Fibroblast of skin of abdomen (primary cell): ENCODE measurements at places on chromosomes 11 and 22.

DNA sequence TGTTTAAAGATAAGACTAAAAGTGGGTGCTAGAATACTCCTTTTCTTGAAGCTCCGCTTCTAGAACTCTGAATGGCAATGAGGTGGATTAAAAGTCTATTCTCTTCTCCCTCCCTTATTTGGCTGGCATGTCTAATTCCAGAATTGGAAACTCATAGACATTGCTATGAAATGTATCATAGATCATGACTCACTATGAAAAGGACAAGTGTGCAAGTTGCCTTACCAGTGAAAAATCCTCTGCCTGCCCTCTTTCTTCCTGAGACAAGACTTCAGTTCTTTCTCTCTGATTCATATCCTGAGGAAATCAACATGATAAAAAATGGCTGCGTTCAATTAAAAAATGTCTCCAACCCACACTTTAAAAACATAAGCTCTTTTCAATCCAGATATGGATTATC lies 73.2 kb upstream of the BLID start:
- DNase-seq, result peak; percentile 98

GRCh38 chr22:22103078-22103875 lies 120.7 kb upstream of the TOP3B start:
- DNase-seq, result no peak

DNA sequence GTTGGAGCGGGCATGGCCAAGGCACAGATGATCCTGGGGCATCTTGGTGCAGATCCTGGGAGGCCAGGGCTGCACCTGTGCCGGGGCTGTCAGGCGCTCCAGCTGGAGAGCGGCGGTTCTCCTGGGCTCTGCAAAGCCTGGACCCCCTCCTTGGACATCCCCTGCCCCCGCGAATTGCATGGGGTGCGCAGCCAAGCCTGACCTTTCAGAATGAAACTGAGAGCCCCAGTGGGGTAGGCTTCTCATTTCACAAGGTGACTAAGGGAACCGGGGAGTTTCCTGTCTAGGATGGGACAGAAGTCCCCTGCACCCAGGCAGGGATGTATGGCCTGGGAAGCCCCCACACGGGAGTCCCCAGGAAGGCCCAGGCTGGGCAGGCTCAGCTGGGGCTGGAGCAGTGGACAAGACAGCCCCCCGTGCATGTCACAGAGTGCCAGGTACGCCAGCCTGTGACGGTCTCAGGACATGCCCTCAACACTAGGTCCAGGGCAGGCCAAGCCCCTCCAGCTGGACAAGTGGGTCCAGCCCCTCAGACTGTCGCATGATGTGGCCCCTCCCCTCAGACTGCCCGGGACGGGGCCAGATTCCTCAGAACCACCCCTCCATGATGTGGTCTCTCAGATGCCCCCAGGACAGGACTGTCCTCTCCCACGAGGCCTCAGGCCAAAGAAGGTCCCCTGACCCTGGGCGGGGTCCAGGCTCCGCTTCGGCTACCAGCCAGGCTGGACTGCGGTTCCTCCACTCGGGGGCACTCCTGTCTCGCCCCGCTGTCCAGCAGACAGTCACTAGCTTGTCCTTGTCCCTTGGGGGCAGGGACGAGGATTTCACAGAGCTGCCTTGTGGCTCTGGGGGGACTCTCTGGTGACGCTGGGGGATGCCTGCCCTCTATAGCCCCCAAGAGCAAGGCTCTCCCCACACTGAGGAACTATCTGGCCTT lies 2.3 kb downstream of the LSP1 start:
- DNase-seq, result no peak

DNA sequence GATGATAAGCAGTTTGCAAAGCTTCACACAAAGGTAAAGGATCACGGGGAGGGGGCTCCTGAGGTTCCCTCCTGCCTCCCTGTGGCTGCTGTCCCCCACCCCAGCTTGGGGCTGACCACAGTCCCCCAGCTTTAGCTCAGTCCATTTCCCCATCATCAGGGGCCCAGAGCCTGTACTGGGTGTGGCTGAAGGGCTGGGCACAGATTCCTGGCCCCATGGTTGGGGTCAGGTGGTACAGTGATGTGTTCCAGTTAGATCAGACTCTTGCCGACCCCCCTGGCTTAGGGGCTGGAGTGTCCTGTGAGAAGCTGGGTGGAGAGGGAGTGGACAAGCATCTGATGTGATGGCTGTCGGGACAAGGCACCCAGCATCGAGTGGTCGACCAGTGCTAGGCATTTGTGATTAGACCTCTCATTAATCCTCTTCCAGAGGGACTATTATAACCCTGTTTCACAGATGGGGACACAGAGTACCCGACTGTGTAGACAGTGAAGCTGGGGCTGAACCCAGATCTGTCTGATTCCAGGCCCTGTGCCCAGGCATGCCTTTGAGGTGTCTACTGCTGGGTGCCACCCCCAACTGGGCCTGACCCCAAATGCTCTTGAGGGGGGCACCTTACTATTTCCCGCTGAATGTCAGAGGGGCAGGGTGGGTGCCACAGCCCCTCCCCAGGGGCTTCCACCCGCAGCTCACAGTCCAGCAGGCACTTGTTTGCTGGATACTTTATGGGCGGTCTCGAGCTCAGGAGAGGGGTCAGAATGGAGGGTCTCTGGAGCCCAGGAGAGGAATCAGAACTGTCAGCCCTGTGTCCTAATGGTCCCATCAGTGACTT lies 4.3 kb downstream of the SHANK3 start:
- DNase-seq, result no peak

- DNase-seq, result peak; percentile 67
Measured at GRCh38 chr11:83572581-83573496, 286.7 kb upstream of the CCDC90B start.

DNA sequence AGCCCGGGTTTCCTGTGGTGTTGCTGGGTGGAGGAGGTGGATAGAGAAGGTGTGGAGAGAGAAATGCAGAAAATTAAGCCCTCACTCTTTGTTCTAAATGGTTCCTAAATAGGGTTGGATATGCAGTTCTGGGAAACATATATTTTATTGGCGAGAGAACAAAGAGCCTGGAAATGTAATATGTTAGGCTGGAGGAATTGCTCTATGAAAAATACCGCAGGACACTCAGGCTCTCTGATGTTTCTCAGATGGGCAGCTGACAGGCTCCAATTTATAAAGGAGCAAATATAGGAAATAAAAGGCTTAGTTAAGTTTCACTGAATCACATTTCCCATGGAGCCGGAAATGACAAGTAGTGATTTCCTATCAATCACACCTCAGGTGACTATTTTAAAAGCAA lies 428.0 kb downstream of the TMEM135 start:
- no peak for DNase-seq

DNA sequence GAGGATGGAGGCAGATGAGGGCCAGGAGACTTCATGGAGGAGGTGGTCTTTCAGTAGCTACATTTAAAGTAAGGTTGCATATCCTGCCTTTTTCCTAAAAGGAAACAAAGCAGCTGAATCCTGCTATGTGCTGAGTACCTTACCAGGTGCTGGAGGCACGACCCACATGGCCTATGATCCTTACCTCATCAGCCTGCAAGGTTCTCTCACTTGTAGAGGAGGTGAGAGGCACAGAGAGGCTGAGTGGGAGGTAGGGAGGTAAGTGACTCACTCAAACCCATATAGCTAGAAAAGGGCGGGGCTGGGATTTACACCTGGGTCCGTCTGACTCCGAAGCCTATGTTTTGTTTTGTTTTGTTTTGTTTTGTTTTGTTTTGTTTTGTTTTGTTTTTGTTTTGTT lies 75.8 kb downstream of the BUD13 start:
- DNase-seq, result no peak

DNA sequence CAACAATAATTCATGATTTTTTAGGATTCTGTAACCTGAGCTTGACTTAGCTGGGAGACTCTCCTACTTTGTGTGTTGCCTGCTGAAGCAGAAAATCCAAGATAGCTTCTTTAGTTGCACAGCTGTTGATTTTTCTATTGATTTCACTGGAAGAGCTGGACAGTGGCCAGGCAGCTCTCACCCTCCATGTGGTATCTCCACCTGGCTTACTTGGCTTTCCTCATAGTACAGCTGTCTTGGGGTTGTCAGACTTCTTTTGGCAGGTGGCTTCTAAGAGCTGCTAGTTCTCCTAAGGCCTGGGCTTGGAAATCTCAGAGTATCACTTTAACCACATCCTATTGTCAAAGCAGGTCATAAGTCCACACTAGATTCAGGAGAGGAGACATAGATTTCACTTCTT lies 130.8 kb upstream of the SPON1 start:
- DNase-seq, result no peak

DNA sequence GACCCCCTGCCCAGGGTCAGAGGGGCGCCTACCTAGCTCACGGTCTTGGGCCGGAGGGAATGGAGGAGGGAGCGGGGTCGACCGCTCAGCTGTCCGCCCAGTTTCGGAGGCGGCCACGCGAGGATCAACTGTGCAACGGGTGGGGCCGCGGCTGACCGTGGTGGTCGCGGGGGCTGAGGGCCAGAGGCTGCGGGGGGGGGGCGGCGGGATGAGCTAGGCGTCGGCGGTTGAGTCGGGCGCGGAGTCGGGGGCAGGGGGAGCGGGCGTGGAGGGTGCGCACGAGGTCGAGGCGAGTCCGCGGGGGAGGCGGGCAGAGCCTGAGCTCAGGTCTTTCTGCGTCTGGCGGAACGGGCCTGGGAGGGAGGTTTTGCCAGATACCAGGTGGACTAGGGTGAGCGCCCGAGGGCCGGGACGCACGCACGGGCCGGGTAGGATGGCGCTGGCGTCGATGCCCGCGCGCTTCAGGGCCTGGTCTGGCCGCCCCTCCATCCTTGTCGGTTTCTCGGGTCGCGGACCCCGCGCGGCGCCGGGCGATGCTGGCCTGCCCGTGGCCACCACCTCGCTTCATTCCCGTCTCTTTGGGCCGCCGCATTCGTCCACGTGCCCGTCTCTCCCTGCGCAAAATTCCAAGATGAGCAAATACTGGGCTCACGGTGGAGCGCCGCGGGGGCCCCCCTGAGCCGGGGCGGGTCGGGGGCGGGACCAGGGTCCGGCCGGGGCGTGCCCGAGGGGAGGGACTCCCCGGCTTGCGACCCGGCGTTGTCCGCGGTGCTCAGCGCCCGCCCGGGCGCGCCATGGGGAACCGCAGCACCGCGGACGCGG lies at the start of gene DRD4:
TSS of gene DRD4 (plus strand) at position 759 of the 822 bp plus-strand sequence. CDS start at position 795, 36 bp downstream.
- peak; percentile 33 for DNase-seq

GRCh38 chr11:120363436-120363835 lies 27.2 kb downstream of the ARHGEF12 start:
- DNase-seq, result no peak

DNA sequence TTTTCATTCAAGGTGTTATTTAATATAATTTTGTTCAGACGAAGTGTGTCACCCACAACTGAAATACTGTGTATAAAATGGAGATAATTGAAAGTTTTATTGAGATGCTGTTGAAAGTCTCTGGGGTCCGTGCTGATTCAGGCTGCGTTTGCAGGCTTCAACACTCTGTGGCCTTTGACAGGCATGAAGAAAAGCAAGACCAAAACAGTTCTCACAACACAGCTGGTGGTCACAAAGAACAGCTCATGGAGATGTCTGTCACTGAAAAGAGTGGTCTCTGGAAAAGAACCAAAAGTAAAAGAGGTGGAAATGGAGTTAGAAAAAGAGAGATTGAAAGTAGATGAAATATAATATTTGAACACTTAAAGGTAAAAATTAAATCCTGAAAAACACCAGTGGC lies 9.8 kb upstream of the MPPED2 start:
- no peak for DNase-seq

GRCh38 chr22:50034126-50035081 lies 21.8 kb upstream of the IL17REL start:
- DNase-seq, result no peak

DNA sequence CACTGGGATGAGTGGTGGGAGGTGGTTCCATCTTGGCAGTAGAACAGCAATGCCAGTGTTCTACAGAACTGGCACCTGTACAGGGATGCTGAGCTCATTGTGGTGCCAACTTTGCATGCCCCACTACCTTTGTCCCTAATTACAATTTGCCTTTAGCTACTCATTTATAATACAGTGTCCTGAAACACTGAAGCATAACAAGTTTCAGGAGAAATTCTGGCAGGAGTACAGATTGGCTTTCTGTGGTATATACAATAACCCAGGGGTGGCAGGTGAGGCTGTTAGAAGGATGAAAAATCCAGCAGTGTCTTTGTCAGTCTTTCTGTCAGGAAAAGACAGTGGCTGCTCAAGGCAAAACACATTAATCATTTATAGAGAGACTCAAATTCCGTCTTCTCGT lies 240.3 kb downstream of the FAM76B start:
- no peak for DNase-seq

- no peak for DNase-seq
Measured at GRCh38 chr11:41660585-41660984, 201.1 kb upstream of the LRRC4C start.

- peak; percentile 9 for DNase-seq
Measured at GRCh38 chr11:106137061-106137460, 59.6 kb downstream of the AASDHPPT start.

DNA sequence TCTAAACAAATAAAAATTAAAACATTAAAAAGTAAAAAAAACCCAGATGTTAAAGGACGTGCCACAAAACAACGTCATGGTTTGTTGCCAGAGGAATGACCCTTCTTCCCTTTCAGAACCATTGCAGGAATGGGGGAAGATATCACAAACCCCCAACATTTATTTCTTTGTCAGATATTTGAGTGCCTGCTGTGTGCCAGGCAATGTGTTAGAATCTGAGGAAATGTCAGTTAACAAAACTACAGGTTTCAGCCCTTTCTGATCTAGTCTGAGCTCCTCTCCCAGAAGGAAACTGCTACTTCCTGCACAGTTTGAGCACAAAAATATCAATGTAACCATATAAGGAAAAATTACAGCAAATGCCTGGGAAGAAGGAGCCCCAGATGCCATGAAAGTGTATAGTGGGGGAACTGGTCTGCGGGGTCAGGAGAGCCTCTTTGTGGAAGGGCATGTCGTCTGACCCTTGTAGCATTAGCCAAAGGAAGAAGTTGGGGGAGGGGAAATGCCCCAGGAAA lies 7.1 kb upstream of the NHERF4 start:
- peak; percentile 20 for DNase-seq

DNA sequence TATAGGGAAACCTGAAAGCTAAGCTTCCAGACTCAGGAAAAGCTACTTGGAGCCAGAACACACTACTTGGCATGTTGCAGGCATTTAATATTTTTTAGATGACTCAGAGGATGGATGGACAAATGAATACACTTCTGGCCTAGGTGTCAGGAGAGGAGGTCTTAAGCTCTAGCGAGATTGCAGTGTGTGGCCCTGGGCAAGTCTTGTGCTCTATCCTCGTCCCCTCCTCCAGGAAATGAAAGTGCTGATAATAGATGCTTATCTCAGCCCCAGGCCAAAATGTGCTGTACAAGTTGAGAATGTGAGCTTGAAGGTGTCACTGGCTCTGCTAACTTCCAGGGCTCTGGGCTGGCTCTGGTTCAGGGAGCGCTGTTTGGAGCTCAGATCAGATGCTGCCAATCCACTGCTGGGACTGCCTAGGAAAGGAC lies 136.3 kb downstream of the PKNOX2 start:
- peak; percentile 74 for DNase-seq
